ENCODE measurements at places on chromosomes 11 and 22.

- no peak for DNase-seq
These were observed 12.9 kb upstream of the CD3E start for GRCh38 chr11:118291477-118292135.

DNA sequence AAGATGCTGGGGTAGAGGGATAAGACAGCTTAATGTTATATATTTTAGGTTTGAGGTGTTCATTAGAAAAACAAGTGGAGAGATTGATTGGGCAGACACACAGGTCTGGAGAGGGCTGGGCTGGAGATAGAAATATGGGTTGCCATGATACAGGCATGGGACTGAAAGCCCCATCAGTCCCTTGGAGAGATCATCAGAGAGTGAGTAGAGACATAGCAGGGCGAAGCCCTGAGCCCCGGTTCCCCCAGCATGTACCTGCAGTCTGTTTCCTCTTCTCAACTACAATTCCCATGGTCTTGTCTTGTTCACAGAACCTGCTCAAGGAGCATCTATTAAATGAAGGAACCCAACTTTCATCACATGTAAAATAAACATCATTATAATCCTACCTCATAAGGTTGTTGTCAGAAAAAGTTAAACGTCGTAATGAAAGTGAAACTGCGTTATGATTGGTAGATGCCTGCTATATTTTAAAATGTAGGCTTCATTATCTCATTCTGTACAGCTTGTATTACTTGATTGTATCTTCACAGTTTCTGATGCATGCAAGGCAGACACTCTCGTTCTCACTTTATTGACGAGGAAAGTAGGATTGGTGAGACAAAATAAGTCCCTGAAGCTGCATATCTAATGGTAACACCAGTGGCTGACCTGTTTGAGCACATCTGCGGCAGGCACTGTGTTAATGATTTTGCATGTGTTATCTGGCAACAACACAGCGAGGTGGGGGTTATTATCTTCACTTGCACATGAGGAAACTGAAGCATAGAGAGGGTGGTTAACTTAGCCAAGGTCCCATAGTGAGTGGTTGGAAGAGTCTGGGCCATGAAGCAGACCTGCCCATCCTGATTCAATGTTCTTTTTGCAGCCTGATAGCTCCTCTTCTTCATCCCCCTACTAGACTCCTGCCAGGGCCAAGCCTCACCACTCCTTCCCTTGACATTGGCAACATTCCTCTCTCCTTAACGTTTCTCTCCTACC, 63.5 kb downstream of the ENDOD1 start:
- no peak for DNase-seq

GRCh38 chr11:123194337-123195187, 486 bp downstream of the CLMP start:
- DNase-seq = peak; percentile 86

DNA sequence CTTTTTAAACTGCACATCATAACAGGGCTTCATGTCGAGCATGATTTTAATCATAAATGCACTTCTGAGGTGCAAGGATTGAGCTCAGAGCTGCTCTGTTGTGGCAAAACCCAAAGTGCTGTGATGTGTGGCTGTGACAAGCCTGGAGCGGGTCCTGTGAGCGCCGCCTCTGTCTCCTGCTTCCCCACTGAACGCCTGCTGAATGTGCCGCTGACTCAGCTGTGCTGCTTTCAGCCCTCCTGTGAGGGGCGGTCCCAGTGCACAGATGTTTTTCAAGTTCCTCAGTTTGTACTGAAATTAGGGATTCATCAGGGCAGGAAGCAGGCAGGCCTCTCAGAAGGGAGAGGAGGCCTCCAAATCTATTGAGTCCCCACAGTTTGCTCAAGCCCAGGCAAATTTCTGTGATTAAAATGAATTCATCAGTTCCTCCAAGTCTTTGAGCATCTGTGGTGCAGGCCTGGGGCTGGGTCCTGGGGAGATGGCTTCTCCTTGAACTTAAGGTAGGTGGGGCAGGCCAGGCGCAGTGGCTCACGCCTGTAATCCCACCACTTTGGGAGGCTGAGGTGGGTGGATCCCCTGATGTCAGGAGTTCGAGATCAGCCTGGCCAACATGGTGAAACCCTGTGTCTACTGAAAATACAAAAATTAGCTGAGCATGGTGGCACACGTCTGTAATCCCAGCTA, 3.0 kb upstream of the GTSE1 start:
- DNase-seq = peak; percentile 48

DNA sequence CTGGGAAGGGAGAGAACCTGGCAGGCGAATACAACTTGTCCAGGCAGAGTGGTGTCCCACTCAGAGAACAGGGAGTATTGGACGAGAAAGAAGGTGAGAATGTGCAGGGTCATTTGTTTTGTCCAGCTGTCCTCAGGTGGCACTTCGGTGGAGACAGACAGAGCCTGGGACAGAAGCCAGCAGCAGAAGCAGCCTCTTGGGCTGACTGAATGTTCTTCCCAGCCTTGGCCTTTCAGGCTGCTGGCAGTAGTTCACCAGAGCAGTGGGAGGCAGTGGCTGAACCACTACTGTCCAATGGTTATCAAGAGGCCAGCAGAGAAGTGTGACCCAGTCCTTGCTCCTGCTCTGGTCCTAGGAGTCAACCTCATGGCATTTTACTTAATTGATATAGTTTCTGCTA, 331.1 kb upstream of the NARS2 start:
- no peak for DNase-seq

- peak; percentile 19 for DNase-seq
These were observed 7.5 kb downstream of the SULT4A1 start for GRCh38 chr22:43854786-43855271.

DNA sequence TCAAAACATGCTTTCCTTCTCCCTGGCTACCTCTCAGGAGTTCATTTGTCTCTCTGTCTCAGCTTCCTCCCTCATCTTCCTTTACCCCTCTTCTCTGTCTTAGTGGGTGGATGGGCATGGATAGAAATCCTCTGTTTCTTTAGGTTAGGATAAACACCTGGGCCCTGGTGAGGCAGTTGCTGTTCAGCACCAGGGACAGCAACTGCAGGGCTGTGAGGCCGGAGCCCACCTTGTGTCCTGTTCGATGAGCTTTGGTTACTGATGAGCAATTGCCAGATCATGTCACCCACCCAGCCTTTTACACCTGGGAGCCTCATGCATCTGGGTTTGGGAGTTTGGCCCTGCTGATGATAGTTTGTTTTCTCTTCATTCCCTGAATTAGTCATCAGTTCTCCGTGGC, 6.1 kb upstream of the CRYBB3 start:
- DNase-seq = peak; percentile 84

DNA sequence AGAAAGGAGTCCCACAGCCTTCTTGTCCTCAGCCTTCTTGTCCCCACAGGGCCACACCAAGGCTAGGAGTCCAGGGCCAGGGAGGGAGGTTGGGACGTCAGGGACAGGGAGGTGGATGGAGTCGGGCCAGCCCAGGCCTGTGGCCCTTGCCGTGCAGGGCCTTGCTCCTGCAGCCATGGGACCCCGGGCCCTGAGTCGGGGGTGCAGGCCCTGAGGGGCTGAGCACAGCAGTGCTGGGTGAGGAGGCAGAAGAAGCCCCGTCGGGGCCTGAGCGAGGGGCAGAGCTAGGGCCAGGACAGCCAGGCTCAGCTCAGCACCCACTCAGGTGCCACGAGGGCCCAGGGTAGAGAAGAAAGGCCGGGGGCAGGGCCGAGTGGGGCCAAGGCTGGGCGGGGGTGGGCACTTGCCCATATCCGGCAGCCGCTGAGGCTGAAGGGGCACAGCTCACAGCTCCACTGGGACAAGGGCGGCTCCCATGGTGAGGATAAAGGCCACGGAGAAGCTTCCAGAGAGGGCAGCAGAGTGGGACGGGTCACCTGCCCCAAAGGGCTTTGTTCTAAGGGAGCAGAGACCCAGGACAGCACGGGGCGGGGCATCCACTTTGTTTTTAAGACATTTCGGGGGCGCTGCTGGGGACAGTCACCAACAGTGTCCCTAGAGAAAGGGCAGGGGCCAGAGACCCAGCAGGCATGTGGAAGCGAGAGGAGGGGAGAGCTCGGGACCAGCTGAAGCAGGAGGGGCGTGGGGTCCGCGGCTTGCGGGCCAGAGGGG, 3.6 kb downstream of the MLC1 start:
- peak; percentile 60 for DNase-seq

- no peak for DNase-seq
These were observed 58.3 kb downstream of the RTN4R start for GRCh38 chr22:20209761-20210250.

DNA sequence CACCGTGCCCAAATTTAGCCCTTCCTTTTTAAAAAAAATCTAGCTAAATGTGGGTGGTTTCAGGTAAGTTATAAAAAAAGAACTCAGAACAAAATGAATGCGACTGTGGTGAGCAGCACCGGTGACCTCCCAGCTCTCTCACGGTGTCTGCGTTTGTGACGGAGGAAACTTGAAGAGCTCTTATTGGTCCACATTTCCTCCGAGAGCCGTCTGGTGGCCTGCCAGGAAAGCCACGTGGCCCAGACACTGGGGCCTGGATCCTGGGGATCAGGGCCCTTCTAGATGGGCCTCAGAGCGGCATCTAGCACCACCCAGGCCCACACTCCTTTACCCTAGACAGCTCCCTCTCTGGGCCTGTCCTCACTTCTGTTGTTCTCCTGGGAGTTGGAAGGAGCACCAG, 39.5 kb downstream of the B3GAT1 start:
- DNase-seq = no peak

- no peak for DNase-seq
These were observed 5.8 kb downstream of the MMP3 start for GRCh38 chr11:102837646-102838045.

- peak; percentile 89 for DNase-seq
These were observed 31.8 kb downstream of the CAPN1 start for GRCh38 chr11:65213322-65214211.

DNA sequence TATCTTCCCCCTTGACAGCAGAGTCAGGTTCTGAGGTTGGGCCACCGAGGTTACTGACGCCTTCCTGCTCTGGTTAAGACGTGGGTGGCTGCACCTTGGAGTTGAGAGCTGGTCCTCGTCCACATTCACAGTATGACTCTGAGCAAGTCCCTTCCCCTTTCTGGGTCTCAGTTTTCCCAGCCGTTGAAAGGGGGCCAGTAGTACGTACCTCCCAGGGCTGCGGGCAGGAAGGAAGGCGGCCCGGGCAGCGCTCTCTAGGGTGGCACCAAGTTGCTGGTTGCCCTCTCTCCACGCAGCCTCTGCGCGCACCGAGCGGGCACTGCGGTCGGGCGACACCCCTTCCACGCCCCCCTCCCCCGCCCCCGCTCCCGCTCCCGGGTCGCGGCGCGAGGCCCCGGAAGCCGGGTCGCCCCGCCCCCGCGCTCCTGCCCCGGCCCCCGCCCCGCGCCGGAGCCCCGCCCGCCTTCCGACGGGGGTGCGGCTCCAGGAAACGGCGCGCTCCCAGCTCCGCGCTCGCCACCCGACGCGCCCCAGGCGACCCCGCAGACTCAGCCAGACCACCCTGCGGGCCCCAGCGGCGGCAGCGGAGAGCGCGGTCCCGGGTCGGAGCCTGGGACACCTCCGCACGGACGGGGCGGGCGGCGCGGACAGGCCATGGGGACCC, at the start of gene EHBP1L1:
TSS of gene EHBP1L1 (plus strand) at position 486 of the 664 bp plus-strand sequence. CDS start 250 bp downstream, outside the sequence.
- peak; percentile 97 for DNase-seq

GRCh38 chr11:110071197-110071596, 22.0 kb upstream of the ZC3H12C start:
- DNase-seq = no peak

DNA sequence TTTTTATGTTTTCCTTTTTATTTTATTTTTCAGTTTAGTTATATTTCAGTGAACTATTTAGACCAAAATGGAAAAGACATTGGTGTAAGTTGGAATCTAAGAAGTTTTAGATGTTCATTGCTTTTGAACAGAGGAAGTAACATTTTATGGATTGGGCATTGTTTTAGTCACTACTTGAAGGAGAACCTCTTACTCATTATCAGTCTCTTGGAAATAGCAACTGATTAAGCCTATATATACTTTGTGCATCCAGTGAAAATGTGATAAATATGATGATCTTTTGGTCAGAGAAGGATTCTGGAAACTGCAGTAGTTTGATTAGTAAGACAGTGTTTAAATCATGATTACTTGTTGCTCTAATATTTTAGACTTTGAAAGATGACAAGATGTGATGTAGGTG, 14.4 kb downstream of the ARHGEF12 start:
- DNase-seq = no peak

GRCh38 chr11:43699870-43700269, 19.3 kb downstream of the HSD17B12 start:
- no peak for DNase-seq

DNA sequence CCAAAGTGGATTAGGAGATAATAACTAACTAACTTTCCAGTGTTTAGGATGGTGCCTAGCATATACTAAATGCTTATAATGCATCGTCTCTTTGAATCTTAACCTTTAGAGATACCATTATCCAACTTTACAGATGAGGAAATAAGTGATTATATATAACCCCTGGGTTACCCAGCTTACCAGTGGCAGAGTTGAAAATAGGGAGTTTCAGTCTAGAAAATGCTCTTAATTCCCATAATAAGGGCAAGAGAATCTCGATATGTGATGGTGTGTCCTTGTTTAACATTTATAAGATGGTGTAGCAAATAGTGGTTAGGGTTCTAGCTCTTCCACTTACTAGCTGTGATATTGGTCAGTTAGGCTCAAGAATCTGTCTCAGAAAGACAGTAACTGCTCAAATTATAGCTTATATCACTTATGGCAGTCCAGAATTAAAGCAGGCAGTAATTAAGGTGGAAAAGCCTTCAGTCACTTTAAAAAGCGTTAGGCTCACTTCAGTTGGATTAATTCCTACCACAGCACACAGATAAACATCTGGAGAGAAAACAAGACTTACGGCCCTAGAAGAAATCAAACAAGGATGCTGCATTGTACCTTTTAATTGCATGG, 6.3 kb downstream of the XBP1 start:
- no peak for DNase-seq

- DNase-seq = no peak
These were observed 69.4 kb downstream of the RBFOX2 start for GRCh38 chr22:35959121-35959800.

DNA sequence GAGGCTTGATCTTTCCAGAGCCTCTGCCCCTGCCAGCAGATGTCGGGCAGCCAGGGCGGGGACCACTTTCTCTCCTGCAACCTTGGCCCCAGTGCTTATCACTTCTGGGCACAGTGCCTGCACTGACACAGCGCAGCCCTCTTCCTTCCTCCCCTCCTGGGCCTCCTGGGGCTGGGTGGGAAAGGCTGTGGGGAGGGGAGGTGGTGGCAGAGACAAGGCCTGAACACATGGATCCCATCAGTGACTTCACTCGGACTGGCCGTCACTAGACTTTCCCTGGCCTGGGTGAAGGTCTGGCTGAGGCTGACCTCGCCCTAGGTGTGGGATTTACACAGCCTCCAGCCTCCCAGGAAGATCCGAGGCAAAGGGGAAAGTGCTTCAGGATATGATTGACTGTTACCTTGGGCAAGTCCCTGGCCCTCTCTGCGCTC, 68.1 kb downstream of the LRRC32 start:
- peak; percentile 27 for DNase-seq

DNA sequence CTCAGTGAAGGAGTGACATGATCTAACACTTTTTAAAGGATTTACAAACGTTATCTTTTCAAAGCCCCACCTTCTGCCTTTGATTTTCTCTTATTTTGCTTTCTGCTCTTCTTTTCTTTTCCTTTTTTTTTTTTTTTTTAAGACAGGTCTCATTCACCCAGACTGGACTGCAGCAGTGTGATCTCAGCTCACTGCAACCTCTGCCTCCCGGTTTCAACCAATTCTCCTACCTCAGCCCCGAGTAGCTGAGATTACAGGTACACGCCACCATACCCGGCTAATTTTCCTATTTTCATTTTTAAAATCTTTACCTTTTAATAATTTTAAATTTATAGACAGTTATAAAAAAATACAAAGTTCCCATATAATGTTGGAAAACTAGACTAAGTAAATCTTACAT, 63.7 kb upstream of the RPS13 start:
- DNase-seq = no peak

- DNase-seq = no peak
These were observed 134.5 kb downstream of the PLEKHA7 start for GRCh38 chr11:16879690-16880089.

- no peak for DNase-seq
These were observed 68.1 kb upstream of the BID start for GRCh38 chr22:17842386-17842785.
